ENCODE measurements at places on chromosomes 6 and 20. TPM values are rescaled to one million over a fixed set of nuclear protein-coding genes. Genes with fewer than 3 reads are reported as not detected.

Gene HLA-DPB1
- 5.8 TPM for total RNA-seq

Gene FAM217A
- not detected for total RNA-seq

Gene MMP24
- total RNA-seq, result 0.36 TPM

Gene CALHM4
- not detected for total RNA-seq

Gene SYNE1
- total RNA-seq, result 159 TPM

GRCh38 chr6:169292338-169293124 is 38.9 kb upstream of the THBS2 start:
- no peak overlapping the region for H3K4me3 ChIP-seq
- H3K4me1 ChIP-seq, result peaks cover 14% of the 10 kb centered on the region
- no peaks in the 10 kb centered on the region for H3K27me3 ChIP-seq

DNA sequence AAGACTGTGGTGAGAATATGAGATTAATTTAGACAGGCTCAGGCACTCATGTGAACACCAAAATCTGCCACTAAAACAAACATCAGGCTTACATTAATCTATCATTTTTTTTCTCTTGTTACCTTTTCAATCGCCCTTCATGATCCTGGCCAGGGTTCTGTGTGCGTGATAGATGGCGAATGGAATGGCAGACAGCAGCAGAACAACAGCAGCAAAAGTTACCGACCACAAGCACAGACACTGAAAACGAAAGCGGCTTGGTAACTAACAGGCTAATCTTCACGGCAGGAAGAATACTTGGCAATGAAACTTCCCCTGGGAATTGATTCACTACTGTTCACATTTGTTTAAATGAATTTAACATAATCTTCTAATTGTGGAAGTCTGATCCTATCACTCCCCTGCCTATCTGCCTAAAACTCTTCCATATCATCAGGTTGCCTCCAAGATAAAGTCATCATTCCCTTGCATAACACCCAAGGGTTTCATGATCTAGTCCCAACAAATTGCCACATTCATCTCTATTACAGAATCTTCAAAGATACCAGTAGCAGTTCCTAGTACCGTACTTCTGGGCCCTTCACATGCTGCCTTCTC is 28.7 kb downstream of the PTPRK start:
- peak; percentile 65 for DNase-seq
- no peaks in the 10 kb centered on the region for H3K27me3 ChIP-seq
- H3K27ac ChIP-seq, result peak overlapping the region; percentile 21

- no peak for DNase-seq
- H3K36me3 ChIP-seq, result no peaks in the 10 kb centered on the region
- no peak overlapping the region for H3K27ac ChIP-seq
- no peak overlapping the region for H3K4me3 ChIP-seq
Observed at GRCh38 chr20:63579017-63579694, 5.1 kb upstream of the HELZ2 start.

- no peak overlapping the region for H3K4me3 ChIP-seq
- no peak overlapping the region for H3K27ac ChIP-seq
- peak; percentile 70 for DNase-seq
- H3K27me3 ChIP-seq, result no peaks in the 10 kb centered on the region
Observed at GRCh38 chr6:121925024-121925423, 474.4 kb upstream of the HSF2 start.

GRCh38 chr20:2299301-2299700 is 3.5 kb downstream of the TGM3 start:
- H3K4me1 ChIP-seq, result no peaks in the 10 kb centered on the region
- no peak overlapping the region for H3K27ac ChIP-seq
- no peaks in the 10 kb centered on the region for H3K36me3 ChIP-seq

- no peak overlapping the region for H3K4me3 ChIP-seq
- H3K27me3 ChIP-seq, result peaks cover 32% of the 10 kb centered on the region
Observed at GRCh38 chr20:38337561-38338140, 8.6 kb upstream of the LBP start.

DNA sequence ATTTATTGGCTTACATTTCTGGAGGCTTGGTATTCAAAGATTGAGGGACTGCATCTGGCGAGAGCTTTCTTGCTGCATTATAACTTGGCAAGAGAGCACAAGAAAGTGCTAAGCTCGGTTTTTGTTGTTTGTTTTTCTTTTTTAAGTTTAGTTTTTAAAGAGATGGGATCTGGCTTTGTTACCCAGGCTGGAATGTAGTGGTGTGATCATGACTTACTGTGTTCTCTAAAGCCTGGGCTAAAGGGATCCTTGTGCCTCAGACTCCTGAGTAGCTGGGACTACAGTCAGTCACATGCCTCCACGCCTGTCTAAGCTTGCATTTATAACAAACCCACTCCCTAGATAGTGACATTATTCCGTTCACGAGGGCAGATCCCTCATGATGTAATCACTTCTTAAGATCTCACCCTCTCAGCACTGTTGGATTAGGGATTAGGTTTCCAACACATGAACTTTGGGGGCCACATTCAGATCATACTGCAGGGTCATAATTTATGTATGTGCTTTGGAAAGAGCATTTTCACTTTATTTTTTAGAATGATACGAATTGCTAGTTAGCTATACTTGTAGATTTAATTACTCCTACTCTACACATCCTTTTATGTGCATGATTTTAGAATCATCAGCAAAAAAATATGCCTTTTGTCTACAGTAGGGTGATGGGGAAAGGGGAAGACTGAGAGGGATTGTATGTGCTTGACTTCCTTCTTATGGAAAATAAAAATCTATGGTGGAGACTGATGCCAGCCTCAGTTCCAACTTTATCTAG is 167.8 kb downstream of the JARID2 start:
- H3K4me3 ChIP-seq, result no peak overlapping the region
- H3K27me3 ChIP-seq, result no peaks in the 10 kb centered on the region
- DNase-seq, result peak; percentile 83
- H3K4me1 ChIP-seq, result peaks cover 10% of the 10 kb centered on the region
- H3K27ac ChIP-seq, result peak overlapping the region; percentile 37
- H3K36me3 ChIP-seq, result peaks cover 2% of the 10 kb centered on the region

GRCh38 chr20:57071954-57072583 is 194.4 kb downstream of the BMP7 start:
- no peak for DNase-seq
- H3K4me1 ChIP-seq, result no peaks in the 10 kb centered on the region
- H3K36me3 ChIP-seq, result no peaks in the 10 kb centered on the region
- H3K27me3 ChIP-seq, result no peaks in the 10 kb centered on the region
- H3K4me3 ChIP-seq, result no peak overlapping the region
- no peak overlapping the region for H3K27ac ChIP-seq

DNA sequence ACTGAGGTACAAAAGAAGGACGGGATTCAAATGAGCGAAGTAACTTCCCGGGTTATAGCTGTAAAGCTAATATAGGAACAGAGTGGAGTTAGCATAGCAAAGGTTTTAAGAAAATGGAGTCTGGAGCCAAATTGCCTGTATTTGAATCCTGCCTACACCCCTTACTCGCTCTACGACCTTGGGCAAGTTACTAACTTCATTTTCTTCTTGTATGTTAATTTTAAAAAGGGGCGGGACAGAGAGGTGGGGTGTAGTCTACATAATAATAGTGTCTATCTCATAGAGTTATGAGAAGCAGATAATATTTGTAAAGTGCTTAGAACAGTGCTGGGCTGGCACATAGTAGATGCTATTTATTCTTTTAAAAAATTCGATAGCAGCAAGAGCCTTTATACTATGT is 705 bp downstream of the ZSCAN23 start:
- H3K27ac ChIP-seq, result no peak overlapping the region
- no peaks in the 10 kb centered on the region for H3K27me3 ChIP-seq
- DNase-seq, result no peak

DNA sequence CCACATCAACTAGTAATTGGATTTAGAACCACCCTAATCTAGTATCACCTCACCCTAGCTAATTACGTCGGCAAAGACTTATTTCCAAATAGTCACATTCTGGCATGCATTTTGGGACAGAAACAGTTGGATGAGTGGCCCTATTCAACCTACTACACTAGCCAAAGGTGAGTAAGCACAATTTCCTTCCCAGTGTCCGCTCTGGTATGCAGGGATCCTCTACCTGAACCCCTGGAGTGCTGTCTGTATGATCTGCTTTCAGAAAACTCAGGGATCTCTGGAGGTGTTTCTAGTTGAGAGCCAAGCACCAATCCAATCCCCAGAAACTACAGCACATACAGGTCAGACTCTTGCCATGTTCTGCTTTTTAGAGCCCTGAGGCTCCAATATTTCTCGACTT is 717.4 kb upstream of the MANEA start:
- DNase-seq, result no peak
- no peaks in the 10 kb centered on the region for H3K36me3 ChIP-seq
- H3K27me3 ChIP-seq, result no peaks in the 10 kb centered on the region
- no peaks in the 10 kb centered on the region for H3K4me1 ChIP-seq
- H3K4me3 ChIP-seq, result no peak overlapping the region

- H3K36me3 ChIP-seq, result no peaks in the 10 kb centered on the region
- H3K4me1 ChIP-seq, result peaks cover 4% of the 10 kb centered on the region
- no peak overlapping the region for H3K4me3 ChIP-seq
- DNase-seq, result peak; percentile 41
Observed at GRCh38 chr20:57628047-57628961, 8.1 kb upstream of the ZBP1 start.

- H3K36me3 ChIP-seq, result no peaks in the 10 kb centered on the region
- H3K27me3 ChIP-seq, result no peaks in the 10 kb centered on the region
- DNase-seq, result no peak
- no peak overlapping the region for H3K27ac ChIP-seq
- peaks cover 11% of the 10 kb centered on the region for H3K4me1 ChIP-seq
- H3K4me3 ChIP-seq, result no peak overlapping the region
Observed at GRCh38 chr20:3765171-3765882, 2.2 kb downstream of the ADISSP start.

GRCh38 chr6:137405806-137406205 is 88.4 kb downstream of the OLIG3 start:
- H3K36me3 ChIP-seq, result no peaks in the 10 kb centered on the region
- H3K4me1 ChIP-seq, result no peaks in the 10 kb centered on the region
- no peak overlapping the region for H3K27ac ChIP-seq

- no peak overlapping the region for H3K4me3 ChIP-seq
- no peaks in the 10 kb centered on the region for H3K4me1 ChIP-seq
- no peak overlapping the region for H3K27ac ChIP-seq
- no peaks in the 10 kb centered on the region for H3K36me3 ChIP-seq
Observed at GRCh38 chr20:48205281-48205782, 420.1 kb upstream of the SULF2 start.

All from IMR-90 (cell line).